ENCODE measurements at places on chromosomes 5 and 9.

GRCh38 chr5:63025679-63026078 lies 447.1 kb downstream of the LRRC70 start:
- DNase-seq, result no peak

DNA sequence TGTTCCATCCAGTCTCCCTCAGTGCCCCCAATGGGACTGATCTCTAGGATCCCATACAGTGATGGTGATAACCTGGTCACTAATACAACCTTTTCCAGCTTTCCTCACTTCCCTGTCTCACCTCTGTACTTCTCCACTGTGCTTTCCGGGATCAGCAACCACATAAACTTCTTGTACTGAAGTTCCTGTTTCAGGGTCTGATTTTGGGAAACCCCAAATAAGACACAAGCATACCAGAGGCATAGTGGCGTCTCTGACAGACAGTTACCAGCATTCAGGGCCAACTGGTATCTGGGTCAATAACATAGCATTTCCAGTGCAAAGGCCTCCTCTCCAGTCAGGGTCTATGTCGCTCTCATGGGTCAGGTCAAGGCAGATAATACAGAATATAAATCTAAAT lies 64.3 kb downstream of the GLDC start:
- no peak for DNase-seq

GRCh38 chr5:179955062-179955461 lies 47.4 kb upstream of the TBC1D9B start:
- DNase-seq, result no peak

GRCh38 chr5:143155455-143155854 lies 248.0 kb downstream of the NR3C1 start:
- no peak for DNase-seq

- DNase-seq, result no peak
Measured at GRCh38 chr9:92671323-92671722, 1.4 kb upstream of the IPPK start.

DNA sequence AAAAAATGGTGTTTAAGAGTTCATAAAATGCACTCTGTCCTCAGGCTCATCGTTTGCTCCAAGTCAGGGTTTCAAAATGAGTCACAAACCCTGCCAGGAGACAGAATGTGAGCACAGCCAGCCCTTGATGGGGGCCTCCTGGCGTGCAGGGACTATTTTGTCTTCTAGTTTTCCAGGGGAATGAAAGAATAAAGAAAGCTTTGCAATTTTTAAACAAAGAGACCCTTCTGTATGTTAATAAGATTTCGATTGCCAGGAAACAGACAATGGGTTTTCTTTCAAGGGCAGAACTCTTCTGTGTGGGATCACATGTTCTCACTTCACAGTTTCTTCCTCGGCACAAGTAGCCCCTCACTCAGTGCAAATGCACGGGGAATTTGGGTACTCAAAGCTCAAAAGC lies 121.4 kb upstream of the C6 start:
- DNase-seq, result no peak

- DNase-seq, result no peak
Measured at GRCh38 chr5:133785182-133785581, 172.8 kb upstream of the FSTL4 start.

DNA sequence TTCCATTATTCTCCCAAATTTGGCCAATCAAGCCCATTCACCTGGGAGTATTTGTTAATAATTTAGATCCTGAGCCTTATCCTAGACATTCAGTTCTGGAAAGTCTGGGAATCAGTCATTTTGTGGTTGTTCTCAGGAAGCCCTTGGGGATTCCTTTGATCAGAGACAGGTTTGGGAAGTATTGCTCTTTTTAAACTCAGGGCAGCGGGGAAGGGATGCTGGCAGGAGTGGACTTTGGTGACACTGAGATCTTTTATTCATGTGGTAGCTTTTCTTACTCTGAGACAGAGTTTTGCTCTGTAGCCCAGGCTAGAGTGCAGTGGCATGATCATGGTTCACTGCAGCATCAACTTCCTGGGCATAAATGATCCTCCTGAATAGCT lies 586.9 kb downstream of the RAB3C start:
- no peak for DNase-seq

DNA sequence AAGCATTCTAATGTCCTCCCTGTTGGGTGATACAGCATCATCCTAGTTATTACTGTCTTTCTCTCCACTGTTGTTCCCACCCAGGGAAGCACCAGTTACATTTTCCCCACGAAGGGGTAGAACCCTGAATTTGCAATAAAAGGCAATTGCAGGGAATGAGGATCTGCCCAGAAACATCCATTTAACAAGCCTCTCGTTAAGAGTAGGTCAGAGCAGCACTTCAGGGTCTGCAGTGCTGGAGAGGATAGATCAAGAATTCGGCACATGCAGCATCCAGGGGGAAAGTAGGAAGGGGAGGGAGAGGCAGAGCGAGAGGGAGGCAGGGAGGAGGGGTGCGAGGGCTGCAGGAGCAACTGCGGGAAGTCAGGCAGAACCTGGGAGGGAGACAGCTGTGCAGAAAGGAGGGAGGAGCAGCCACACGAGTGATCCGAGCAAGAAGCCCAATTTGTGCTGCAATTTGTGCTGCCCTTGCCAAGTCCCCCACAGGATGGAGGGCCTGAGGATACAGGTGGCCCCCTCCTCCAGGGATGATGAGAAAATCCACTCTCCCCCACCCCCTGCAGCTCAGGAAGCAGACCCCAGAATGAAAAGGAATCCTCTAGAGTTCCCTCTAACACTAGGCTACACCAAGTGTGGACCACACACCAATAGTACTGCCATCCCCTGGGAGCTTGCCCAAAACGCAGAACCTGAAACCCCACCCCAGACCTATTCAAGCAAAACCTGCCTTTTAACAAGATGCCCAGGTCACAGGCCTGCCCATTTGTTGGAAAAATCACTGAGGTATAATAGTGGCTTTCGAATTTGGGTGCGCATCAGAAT lies 62.2 kb downstream of the EPB41L4B start:
- DNase-seq, result no peak

DNA sequence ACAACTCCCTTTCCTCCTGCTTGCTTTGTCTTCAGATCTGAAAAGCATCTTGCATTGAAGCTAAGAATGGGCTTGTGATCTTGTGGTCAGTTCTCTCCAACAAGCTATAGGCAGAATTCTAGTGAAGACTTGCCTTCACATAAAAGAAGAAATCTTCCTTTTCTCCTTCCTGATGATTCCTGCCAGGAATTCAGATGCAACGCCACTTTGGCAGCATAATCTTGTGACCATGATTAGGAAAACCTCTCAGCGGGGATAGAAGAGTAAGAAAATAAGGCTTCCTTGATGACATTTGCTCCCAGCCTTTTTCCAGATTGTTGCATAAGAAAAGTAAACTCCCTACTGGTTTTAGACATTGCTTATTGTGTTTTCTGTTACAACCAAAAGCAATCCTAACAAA lies 73.4 kb downstream of the TMEM167A start:
- no peak for DNase-seq

GRCh38 chr5:104706600-104706999 lies 1144.0 kb upstream of the NUDT12 start:
- no peak for DNase-seq

DNA sequence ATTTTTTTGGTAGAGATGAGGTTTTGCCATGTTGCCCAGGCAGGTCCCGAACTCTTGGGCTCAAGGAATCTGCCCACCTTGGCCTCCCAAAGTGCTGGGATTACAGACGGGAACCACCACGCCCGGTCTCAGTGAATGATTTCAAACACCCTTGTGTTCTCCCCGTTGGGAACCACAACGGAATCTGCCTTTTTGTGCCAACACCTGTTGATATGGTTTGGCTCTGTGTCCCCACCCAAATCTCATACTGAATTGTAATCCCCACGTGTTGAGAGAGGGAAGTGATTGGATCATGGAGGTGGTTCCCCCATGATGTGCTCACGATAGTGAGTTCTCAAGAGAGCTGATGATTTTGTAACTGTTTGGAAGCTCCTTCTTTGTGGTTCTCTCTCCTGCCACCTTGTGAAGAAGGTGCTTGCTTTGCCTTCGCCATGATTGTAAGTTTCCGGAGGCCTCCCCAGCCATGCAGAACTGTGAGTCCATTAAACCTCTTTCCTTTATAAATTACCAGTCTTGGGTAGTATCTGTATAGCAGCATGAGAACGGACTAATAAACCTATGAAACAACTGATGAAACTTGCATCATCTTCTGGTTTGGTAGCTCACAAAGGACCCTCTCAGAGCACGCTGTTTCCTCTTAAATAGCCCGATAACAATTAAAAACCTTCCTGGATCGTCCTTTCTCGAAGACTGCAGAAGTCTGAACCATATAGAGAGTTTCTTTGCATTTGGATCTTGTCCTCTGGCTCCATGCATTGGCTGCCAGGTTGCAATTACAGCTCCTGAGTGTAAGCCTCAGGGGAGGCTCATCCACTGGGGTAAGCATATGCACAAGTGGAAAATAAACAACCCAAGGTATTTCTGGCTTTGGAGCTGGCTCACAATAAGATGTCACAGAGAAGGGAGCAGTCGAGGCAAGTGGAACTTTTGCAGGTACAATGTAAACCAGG lies 91.5 kb downstream of the SPRY4 start:
- no peak for DNase-seq

DNA sequence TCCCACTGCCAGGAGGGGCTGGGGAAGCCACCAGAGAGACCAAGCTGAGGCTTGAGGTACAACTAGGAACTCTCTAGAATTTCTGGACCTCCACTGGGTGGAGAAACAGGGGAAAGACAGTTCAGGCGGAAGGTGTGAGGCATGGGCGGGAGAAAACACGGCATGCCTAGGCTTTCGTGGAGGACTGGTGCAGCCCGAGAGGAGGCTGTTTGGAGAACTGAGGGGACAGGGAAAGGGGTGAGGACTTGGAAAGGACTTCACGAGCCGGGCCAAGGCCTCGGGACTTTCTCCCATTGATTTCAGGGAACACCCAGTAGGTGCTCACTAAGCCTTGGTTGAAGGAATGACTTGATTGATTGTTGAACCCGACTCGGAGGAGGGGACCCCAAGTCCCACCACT lies 9.5 kb upstream of the ADGRD2 start:
- DNase-seq, result no peak

DNA sequence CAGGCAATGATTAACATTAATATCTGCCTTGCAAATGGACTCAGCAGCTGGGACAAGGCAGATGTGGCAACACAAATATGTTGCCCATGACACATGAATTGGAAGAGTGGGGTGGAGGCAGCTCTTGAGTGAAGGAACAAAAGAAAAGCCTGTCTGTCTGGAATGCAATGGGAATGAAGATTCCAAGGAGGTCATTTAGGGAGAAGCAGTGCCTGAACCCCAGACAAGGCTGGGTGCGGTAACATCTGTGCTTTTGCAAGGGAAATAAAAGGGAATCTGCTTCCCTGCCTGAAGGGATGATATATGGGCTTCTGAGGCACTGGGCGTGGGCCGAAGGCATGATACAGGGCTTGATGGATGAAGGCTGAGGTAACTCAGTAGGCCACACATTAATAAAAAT lies 94.1 kb upstream of the TRIM32 start:
- DNase-seq, result no peak

- no peak for DNase-seq
Measured at GRCh38 chr5:84255315-84255714, 129.4 kb downstream of the EDIL3 start.

- DNase-seq, result no peak
Measured at GRCh38 chr5:147464211-147464610, 45.7 kb downstream of the DPYSL3 start.

DNA sequence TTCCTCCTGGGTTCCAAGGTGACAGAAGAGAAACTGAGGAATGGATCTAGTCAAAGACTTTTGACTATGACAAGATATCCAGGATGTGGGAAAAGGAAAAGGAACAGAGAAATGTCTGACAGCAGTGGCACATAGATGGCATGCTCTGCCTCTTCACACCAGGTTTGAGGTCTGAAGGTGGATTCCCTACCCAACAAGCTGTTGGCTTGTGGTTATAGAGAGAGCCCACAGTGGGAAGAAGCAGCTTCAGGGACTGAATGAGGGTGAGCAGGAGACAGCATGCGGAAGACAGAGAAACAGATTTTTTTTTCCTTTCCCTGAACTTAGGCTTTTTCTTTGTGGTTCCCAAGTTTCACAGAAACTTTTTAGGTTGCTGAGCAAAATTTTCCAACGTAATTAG lies 20.6 kb downstream of the IFNW1 start:
- no peak for DNase-seq

GRCh38 chr9:8229226-8229625 lies 429.6 kb upstream of the DMAC1 start:
- DNase-seq, result no peak

GRCh38 chr5:106331415-106331814 lies 1339.3 kb downstream of the EFNA5 start:
- DNase-seq, result no peak

DNA sequence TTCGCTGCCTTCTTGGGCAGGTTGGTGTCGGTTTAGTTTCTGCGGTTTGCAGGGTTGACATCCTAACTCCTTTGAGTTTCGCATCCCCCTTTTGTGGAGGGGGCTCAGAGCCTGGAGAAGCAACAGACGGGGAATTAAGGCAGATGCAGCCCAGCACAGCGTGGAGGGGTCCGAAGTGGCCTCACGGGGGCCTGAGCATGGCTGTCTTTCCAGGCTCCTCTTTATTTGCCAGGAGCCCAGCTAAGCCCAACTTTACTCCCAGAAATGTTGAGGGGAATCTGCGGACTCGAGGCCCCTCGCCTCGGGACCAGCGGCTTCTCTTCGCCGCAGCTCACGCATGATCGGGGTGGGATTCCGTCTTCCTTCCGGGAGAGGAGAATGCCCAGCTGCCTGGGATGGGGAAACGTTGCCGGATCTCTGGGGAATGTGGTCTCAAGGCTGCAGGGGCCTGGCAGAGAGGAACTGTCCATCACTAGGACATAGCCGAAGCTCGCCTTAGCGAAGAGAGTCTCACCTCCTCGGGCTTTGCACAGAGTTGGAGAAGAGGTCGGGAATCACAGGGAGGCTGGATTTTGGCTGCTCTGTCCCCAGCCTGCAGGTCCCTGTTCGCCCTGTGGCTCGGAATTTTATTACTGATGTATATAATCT lies 1.3 kb downstream of the RAI14 start:
- no peak for DNase-seq

DNA sequence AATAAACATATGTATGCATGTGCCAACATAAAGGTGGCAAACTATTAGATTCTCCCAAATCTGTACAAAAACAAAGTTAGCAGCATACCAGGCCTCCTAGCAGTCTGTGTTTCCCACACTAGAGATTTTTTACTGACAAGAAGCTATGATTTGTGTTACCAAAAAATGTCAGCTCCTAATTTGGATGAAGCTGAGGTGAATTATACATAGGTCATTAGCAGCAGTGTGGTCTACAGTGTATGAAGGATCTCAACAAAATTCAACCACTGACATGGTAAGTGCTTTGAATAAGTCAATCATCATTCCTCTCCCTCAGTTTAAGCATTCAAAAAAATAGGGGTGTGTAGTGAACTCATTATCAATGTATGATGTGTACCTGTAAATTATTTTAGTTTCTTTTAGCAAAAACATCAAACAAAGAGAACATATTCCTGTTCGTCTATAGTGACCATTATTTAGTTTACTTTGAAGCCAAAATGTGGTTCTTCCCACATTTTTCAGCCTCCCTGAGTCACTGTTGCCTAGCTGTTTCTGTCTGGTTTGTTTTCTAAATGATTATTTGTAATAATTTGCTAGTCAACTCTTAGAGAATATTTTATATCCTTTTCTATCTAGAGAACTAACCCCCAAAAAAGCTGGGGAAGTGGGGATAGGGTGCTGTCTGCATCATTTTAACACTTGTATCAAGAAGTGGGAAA lies 52.1 kb upstream of the RGMB start:
- DNase-seq, result no peak
